ENCODE measurements at places on chromosomes 5 and 9.

DNA sequence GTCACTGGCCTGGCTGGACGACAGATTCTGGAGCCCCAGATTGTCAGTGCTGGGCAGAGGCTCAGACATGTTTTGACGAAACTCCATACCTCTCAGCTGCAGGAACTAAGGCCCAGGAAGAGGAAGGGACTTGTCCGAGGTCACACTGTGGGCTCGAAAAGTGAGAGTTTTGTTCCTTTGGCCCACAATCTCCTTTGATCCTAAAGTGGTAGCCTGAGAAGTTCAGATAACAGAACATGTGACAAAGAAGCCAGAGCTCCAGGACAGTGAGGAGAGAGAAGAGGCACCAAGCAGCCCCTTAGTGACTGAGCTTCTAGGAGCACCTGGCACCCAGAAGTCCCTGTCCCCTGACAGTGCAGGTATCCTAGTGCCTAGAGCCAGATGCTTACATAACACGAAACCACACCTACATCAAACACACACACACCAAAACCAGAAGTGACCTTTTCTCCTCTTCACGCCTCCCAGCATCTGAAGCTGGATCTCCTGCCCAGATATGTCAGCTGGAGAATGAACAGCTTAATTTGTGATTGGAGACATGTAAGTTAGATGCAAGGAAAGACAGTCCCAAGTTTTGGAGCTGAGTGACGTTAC is 88.9 kb downstream of the ADRB2 start:
- DNase-seq, result no peak

GRCh38 chr9:132597073-132597775 is 14.8 kb downstream of the BARHL1 start:
- DNase-seq, result no peak

GRCh38 chr5:178387061-178387855 is 154.7 kb upstream of the PHYKPL start:
- DNase-seq, result no peak

DNA sequence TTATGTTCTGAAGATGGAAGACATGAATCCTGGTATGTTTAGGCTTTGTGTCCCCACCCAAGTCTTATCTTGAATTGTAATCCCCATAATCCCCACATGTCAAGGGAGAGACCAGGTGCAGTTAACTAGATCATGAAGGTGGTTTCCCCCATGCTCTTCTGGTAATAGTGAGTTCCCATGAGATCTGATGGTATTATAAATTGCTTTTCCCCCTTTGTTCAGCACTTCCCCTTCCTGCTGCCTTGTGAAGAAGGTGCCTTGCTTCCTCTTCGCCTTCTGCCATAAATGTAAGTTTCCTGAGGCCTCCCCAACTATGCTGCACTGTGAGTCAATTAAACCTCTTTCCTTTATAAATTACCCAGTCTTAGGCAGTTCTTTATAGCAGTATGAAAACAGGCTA is 229.0 kb downstream of the ARL15 start:
- DNase-seq, result no peak

GRCh38 chr5:73030995-73031394 is 75.2 kb downstream of the FCHO2 start:
- DNase-seq, result no peak

DNA sequence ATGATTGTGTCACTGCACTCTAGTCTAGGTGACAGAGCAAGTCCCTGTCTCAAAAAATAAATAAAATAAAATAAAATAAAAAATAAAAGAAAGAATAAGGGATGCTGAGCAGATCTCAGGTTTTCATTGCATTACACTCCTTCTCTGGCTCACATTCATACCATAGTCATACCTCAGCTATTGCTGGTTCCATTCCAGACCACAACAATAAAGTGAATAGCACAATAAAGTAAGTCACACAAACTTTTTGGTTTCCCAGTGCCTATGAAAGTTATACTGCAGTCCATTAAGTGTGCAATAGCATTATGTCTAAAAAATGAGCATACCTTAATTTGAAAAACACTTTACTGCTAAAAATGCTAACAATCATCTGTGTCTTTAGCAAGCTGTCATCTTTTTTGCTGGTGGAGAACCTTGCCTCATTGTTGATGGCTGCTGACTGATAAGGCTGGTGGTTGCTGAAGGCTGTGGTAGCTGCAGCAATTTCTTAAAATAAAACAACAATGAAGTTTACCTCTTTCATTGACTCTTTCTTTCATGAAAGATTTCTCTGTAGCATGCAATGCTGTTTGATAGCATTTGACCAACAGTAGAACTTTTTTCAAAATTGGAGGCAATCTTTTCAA is 415.7 kb downstream of the ZNF608 start:
- no peak for DNase-seq

DNA sequence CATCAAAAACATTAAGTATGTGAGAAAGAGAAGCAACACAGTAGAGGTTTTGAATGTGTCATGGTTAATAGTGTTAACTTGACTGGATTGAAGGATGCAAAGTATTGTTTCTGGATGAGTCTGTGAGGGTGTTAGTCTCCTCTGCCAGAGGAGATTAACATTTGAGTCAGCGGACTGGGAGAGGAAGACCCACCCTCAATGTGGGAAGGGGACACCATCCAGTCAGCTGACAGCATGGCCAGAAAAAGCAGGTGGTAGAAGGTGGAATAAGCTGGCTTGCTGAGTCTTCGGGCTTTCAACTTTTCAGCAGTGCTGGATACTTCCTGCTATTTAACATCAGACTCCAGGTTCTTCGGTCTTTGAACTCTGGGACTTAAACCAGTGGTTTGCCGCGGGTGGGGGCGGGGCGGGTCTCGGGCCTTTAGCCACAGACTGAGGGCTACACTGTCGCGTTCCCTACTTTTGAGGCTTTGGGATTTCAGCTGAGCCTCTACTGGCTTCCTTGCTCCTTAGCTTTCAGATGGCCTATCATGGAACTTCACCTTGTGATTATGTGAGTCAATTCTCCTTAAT is 309.9 kb upstream of the ST8SIA4 start:
- no peak for DNase-seq

GRCh38 chr5:9294793-9295465 is 250.9 kb downstream of the SEMA5A start:
- DNase-seq, result no peak

- no peak for DNase-seq
Measured at GRCh38 chr5:43409809-43410271, 2.4 kb downstream of the CCL28 start.

DNA sequence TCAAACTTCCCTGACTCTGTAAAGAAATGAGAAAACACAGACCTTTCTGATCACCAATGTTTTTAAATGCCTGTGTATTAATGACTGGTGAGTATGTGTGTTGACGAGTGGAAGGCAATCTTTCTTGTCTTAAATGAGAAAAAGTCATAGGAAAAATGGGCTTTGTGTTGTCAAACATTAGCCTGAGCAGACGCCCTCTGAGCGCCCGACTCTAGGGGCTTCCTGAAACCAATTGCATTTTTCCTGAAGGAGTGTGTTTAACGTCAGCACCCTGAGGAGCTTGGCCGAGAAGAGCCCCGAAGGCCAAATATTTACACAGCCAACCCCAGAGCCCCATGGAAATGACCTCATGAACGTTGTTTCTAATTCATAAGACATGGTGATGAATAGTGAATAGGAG is 154.3 kb downstream of the PHF2 start:
- DNase-seq, result no peak

DNA sequence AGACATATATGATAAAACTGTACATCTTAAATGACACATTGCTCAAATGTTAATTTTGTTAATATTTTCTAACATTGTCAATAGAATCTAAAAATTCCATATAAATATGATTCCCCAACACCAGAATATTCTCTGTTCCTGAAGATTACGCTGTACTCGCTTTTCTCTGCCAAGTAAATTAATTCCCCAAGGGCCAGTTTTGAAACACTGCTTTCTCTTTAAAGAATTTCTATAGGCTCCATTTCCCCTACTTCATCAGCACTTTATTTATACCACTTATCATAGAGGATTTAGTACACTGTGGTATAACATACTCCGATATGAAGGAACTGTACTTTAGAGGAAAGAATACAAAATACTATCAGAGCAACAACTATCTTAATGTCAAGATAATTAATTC is 101.4 kb upstream of the ACOT12 start:
- no peak for DNase-seq

GRCh38 chr9:98191671-98192502 is 550 bp downstream of the CORO2A start:
- DNase-seq, result no peak

- DNase-seq, result no peak
Measured at GRCh38 chr5:89277816-89278215, 394.8 kb upstream of the MEF2C start.

GRCh38 chr5:81283976-81284375 is 17.4 kb upstream of the ZCCHC9 start:
- DNase-seq, result no peak

GRCh38 chr5:143041461-143041860 is 271.3 kb downstream of the ARHGAP26 start:
- no peak for DNase-seq

- DNase-seq, result no peak
Measured at GRCh38 chr5:91651704-91652103, 268.6 kb upstream of the ARRDC3 start.

GRCh38 chr5:97554977-97555643 is 372.1 kb upstream of the RIOK2 start:
- DNase-seq, result no peak

DNA sequence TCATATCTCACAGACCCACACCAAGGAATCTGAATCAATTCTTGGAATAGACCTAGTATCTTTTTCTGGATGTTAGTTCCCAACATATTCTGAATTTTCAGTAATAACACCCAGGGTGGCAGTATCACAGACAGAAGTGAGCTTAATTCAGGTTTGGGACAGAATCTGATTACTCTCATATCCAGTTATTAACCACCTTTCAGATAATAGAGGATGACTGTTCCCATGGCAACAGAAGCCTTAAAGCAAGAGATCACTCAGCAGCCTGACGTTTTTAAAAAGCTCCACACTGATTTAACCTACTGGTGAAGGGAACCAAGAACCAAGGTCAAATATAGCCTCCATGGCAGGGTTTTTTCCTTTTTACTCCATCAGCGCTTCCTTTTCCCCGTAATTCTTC is 68.4 kb downstream of the ACTBL2 start:
- DNase-seq, result no peak

- no peak for DNase-seq
Measured at GRCh38 chr9:128485414-128485855, 19.1 kb upstream of the GLE1 start.

- no peak for DNase-seq
Measured at GRCh38 chr5:132093271-132093670, 19.7 kb downstream of the CSF2 start.

- no peak for DNase-seq
Measured at GRCh38 chr5:29960323-29960722, 1233.2 kb upstream of the CDH6 start.

- no peak for DNase-seq
Measured at GRCh38 chr5:77368367-77368766, 123.7 kb downstream of the WDR41 start.

DNA sequence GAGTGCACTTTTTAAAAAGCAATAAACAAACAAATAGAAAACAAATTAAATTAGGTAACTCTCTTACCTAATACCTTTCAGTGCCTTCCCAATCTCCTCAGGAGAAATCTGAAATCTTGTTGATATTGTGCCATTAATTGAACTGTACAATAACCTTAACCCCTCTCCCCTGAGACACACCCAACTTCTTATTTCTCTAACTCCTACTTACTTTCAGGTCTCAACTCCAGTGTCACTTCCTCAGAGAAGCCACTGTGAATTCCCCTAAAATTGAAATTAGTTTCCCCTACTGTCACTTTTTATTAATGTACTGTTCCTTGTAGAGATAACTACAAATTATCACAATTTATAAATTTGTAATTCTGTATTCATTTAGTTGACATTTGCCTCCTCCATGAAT is 295.3 kb upstream of the TNC start:
- no peak for DNase-seq

- DNase-seq, result peak; percentile 72
Measured at GRCh38 chr9:114387680-114388356, at the start of gene AKNA. Gene AKNA (minus strand): TSS chr9:114387982. CDS start chr9:114381333, 6,649 bp downstream.

- DNase-seq, result no peak
Measured at GRCh38 chr5:140977003-140977402, 10.7 kb downstream of the PCDHAC2 start.

DNA sequence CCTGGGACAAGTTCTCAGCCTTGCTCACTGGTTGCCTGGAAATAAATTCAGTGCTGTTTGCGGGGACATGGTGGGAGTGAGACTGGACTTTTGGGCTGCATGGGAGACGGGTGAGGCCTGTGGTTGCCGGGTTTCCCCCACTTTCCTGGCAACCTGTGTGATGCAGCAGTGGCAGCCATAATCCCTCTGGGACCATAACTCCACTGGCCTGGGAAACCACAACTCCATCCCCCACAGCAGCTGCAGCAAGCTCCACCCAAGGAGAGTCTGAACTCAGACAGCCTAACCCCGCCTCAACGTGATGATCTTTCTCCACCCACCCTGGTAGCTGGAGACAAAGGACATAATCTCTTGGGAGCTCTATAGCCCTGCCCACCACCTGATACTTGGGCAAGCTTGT is 349.9 kb downstream of the PIK3R1 start:
- no peak for DNase-seq

DNA sequence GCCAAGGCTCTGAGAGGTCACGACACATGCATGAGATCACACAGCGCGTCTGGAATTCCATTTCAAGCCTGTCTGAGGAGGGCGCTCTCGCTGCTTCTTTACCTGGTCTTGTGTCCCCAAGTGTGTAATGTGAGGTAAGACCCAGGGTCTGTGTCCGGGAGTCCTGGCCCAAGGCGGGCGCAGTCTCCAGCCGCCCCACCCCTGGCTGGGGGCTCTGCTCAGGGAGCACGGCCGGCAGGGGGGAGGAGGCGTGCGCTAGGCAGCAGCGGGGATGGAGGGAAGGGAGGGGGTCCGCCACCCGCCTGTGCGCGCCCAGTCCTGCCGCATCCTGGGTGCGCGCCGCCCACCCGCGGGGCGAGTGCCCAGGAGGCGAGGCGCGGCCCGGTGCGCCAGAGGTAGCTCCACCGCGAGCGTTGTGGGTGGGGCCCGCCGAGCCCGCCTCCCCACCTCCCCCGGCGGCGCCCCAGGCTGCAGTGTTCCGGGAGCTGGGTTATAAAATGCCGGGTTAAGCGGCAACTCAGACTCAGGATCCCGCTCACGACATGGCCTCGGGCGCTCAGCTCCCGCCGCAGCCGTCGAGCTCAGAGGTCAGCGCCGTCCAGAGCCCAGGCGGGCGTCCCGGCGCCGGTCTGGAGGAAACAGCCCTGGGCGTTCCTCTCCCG is at the start of gene CCNI2:
CCNI2 (plus strand) TSS at position 473 of the 662 bp plus-strand sequence; CDS start at position 543, 70 bp downstream.
- DNase-seq, result peak; percentile 29

DNA sequence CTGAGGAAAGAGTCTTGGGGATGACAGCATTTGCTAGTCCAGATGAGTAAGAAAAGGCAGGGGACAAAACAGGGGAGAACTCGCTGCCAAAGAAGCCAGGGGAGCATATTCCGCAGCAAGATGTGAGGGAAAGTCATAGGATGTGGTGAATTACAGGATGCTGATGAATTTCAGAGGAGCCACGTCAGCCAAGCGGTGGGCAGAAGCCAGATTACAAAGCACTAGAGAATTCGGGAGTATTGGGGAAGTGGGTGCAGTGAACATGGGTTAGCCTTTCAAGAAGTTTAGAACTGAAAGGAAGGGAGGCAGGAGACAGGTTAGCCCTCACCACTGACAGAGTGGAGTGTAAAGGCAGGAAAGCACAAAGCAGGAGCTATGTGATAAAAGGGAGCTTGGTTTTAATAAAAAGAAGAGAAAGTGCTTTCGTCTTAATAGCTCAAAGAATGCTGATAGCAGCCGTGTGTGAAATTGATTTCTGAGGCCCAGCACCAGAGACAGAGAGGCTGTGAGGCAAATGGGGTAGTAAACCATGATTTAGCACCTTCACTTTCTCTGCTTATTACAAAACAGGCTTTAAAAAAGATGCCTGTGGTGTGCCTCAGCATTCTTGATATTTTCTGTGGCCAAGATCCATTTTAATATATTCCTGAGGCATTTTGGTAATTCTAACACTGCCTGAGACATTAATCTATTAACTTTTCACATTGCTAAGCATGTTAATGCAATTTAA is 16.9 kb downstream of the ADAMTSL1 start:
- DNase-seq, result no peak
